H4 (cell line): ENCODE measurements at places on chromosomes 1 and 21.
A peak's percentile ranks its signal among the peaks of the same experiment; 100 is the strongest.

- no peak for DNase-seq
Measured at GRCh38 chr1:223222377-223222776, 79.3 kb upstream of the TLR5 start.

GRCh38 chr1:233367057-233367803 is 39.7 kb downstream of the MAP3K21 start:
- peak; percentile 67 for DNase-seq

DNA sequence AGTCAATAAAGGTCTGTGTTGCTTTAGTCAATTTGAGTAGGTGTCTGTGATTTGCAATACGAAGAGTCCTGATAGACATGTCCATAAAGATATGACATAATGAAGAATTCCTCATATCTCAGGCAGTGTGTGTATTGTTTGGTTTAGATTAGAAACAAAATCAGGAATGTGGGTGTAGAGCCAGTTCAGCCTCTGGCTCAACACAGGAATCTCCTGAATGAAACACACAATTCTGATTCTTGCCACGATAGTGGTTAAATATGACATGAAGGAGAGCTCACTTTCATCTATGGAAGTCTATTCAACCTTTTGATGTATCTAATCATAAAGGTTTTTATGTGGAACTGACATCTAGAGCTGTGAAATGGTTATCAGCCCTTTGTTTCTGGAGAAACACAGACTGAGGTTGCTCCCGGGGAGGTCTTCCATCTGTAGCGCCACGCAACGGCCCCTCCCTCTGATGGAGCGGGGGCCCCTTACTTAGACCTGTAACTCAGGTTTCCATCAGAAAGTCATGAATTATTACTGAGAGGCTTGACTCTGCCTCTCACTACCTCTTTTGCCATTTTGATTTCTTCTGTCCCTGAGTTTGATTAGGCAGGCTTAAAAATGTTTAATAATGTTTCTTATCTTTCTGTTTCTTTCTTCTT is 19.5 kb downstream of the TSPAN2 start:
- no peak for DNase-seq

DNA sequence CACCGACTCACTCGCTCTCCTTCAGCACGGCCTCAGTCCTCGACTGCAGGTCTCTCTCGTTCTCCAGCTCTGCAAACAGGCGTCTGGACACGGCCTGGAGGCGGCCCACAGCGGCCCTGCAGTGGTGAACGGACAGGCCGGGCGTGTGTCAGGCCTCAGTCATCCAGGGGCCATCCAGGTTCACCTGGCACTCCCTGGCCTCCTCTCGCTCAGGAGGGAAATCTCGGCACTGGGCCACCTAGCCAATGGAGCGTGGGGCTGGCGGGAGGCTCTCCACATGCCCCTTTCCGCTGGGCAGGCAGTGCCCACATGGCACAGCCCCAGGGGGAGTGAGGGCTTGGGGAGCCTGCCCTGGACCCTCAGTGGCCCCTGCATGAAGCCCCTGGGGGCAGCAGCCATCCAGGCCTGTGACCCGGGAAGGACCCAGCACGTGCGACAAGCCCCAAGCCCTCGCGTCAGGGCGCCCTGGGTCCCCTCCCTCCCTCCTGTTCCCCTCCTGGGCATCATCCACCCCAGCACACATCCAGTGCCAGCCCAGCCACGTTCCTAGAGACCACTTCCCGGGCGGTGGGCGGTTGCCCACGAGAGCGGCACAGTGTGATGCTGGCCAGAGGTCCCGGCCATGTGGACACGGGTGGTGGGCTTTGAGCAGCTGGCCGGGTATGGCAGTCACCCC is 18.1 kb downstream of the CFAP74 start:
- DNase-seq = no peak

DNA sequence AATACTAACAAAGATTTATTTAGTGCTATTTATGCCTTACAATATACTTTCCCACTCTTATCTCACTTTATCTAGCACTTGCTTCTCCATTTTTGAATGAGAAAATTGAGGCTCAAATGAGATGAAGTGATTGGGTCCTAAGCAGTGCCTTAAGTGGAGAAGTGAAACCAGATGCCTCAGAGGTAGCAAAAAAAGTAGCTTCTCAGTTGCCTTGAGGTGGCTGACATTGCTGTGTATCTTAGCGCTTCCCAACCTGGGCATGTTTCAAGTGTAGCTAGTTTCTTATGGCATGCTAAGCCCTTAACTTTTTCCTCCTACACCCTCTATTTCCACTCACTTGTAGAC is 390.4 kb downstream of the OMA1 start:
- no peak for DNase-seq

- no peak for DNase-seq
Measured at GRCh38 chr1:98732985-98733781, 71.7 kb downstream of the SNX7 start.

GRCh38 chr1:64890699-64891447 is 75.5 kb downstream of the JAK1 start:
- DNase-seq = no peak

- DNase-seq = no peak
Measured at GRCh38 chr1:221711656-221712055, 30.2 kb downstream of the DUSP10 start.

DNA sequence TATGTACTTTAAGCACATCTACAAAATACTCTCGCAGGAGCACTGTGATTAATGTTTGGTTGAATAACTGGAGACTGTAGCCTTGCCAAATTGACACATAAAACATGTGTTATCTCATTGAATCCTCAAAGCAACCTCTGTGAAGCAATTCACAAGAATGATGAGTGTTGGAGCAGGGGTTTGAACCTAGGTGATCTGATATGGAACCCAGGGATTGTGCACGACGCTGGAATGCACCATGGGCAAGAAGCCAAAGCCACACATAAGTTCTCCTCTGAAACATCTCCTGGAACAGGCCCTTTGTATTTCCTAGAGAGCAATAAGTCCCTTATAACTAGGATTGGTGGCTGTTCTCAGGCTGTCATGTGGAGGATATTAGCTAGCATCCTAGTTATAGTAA is 124.6 kb upstream of the IVNS1ABP start:
- peak; percentile 61 for DNase-seq

DNA sequence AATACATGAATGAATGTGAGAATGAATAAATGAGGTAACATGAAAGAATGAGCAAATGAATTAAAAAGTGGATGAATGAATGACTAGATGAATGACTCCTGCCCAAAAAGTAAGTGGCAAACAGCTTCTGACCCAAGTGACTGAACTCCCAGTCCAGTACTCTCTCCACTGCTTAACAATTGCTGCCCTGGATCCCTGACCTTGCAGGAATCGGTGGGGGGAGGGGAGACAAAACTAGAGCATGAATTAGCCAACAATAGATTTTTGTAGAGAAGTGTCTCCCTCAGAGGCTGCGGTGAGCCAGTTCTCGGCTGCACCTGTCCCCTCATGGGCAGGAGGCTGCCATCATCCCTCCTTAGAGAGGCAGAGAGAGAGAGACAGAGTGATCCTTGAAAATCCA is 5.9 kb upstream of the GRIK3 start:
- no peak for DNase-seq
